ENCODE measurements at places on chromosomes 5 and 9.

DNA sequence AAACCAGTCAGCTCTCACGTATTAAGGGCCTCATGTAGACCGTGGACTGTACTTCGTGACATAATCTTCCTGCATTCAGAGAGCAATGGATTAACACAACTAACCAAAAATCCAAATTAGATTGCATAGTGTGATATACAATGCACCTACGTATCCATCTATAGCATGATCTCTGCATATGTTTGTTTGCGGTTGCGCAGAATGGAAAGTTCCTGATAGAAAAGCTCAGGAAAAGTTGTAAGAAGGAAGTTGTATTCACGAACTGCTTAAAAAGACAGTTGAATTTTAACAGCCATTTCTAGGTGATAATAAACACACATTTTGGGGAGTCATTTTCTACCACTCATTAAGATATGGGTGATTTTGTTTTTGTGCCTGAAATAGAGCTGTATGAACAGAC, 869.0 kb downstream of the TLE4 start:
- no peak for DNase-seq

DNA sequence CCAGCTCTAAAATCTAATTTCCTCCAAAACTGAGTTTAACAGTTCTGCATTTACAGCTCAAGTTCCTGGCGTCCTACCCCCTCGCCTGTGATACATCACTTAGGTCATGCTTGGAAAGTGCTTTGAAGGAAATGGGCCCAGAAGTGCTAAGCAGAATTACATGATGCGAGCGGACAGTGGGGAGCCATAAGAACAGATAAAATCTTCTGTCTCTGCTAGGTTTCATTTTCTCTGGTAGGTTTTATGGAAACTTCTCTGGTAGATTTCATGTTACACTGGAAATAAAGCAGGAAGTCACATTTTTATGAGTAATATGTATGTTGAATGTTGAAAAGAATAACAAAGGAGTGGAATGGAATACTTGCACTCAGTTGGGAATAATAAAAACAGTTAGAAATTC, 138.3 kb downstream of the ZDHHC21 start:
- DNase-seq, result no peak

GRCh38 chr5:76649140-76649539, 25.9 kb upstream of the F2RL2 start:
- DNase-seq, result no peak

- no peak for DNase-seq
Observed at GRCh38 chr5:35884191-35884769, 27.6 kb downstream of the IL7R start.

DNA sequence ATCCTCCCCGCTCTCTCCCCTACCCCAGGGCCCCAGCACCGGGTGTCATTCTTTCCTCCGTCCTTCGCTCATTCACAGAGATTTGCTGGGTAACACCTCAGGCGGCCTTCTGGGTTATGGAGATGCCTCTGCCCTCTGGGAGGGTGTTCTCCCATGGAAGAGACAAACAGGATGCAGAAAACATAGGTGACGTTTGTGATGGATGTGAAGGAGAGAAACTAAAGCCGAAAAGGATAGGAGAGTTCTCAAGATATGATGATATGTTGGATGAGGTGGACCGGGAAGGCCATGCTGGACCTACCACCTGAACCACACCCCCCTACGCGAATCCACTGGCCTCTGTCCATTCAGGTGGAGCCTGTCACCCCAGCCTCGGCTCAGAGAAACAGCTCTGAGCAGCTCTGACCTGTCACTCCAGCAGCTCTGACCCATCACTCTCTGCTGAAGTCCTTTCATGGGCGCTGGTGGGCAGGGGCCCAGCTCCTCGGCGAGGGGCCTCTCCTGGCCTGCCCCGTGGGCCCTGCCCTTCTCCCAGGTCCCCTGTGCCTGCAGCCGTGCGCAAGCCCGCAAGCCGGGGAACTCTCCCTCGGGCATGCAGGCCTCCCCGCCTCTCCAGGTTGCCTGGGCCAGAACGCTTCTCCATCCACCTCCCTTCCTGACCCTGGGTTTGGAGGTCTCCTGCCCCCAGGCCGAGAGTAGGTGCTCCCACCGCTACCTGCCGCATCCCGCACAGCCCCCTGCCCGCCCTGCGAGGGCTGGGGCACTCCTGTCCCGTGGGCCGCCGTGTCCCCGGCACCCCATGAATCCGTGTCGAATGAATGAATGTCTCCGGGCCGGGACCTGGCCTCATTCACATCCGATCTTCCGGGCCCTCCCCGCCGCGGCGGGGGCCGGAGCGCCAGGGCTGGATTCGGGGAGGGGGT, 717 bp upstream of the NCS1 start:
- no peak for DNase-seq

- no peak for DNase-seq
Observed at GRCh38 chr5:94670726-94671125, 52.3 kb downstream of the SLF1 start.

DNA sequence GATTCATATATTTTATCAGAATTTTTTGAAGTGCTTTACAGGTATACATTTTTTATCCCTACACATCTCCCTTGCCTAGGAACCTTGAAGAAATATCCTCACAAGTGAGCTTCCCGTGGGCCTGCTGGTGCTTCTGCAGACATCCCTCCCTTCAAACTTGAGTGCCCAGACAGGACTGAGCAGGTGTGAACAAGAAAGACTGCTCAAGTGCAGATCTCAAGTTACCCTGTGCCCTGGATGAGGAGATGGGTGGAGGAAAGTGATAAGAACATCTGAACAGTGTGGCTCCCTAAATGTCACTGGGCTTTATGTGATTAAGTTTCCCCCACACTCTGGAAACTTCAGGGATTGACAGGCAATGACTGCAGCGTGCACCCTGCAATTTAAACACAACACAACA, 209.8 kb downstream of the TLE1 start:
- DNase-seq, result no peak

- DNase-seq, result no peak
Observed at GRCh38 chr5:167128581-167128980, 1162.9 kb upstream of the WWC1 start.

GRCh38 chr9:14347406-14348122, 33.6 kb upstream of the NFIB start:
- no peak for DNase-seq

- DNase-seq, result no peak
Observed at GRCh38 chr5:10912435-10912834, 151.4 kb upstream of the DAP start.

DNA sequence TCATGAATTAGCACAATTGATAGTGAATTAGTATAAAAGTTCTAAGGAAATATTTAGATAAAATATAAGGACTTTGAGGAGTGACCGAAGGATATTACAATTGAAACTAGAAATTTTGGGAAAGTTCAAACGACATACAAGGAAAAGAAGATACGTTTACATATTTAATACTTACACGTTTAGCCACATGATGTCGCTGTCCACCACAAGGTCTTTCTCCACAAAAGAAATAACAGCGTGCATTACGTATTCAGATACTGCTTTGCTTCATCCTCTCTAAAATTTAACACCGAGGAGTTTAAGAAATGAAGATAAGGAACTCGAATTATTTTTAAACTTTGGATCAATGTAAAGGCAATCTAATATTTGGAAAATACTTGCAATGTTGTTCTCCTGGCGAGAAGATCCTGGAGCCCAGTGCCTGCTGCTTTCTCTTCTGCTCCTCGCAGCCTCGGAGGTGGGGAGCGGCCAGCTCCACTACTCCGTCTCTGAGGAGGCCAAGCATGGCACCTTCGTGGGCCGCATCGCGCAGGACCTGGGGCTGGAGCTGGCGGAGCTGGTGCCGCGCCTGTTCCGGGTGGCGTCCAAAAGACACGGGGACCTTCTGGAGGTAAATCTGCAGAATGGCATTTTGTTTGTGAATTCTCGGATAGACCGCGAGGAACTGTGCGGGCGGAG, at the start of gene PCDHA3:
Gene PCDHA3 (plus strand): TSS at position 242 of the 678 bp plus-strand sequence.
- no peak for DNase-seq

DNA sequence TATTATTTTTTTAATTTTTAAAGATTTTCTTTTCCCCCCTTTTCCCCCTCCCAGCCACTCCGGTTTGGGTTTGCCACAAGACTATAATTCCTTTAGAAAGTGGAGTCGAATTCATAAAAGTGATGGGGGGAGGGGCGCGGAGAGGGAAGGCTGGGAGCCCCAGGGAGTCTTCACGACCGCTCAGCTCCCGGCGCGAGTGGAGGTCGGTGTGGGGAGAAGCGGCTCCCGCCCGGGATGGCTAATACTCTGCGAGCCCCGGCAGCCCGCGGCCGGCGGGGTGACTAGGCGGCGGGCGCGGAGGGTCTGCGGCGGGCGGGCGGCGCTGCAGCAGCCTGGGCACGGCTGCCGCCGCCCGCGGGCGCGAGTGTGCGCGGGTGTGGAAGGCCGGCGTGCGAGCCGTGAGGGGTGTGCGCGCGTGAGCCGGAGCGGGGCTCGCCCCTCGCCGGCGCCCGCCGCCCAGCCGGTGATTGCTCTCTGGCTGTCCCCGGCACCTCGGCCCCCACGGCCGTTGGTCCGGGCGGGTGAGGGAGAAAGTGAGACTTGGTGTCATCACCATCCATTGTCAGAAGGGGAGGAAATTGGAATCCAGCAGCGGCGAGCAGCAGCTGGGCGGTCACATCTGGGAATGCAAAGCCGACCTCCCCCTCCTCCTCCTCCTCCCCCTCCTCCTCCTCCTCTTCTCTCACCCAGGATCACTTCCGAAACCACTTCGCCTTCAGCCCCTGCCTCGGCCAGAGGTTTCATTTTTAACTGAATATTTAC, at the start of gene PARP8:
Gene PARP8 (plus strand): TSS at position 377 of the 762 bp plus-strand sequence. CDS start 459 bp downstream, outside the sequence.
- peak; percentile 37 for DNase-seq

GRCh38 chr5:89303033-89303480, 420.1 kb upstream of the MEF2C start:
- no peak for DNase-seq

DNA sequence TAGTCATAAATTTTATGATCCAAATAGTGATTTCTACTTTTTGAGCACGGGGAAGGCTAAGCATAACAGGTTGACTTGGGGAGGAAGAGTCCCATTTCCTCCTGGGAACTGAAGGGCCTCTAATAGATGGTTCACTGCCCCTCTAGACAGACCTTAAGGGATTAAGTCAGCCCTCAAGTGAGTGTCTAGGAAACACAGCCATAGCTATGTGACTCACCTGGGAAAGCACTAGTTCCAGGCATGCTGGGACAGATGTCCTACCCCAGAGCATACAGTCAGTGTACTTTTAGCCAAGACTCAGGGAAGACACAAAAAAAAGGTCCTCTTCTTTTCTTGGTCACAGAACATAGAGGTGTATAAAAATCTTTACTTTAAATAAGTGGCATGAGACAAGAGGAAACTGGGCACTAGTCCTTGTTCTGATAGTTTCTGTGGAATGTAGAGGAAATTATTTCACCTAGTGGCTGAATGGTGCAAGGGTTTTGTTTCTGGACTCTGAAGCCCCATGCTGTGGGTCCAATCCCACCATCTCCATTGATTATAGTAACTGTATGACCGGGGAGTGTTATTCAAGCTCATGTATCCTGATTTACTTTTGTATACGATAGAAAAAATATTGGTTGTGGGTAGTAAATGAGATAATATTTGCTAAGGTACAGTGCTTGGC, 86.0 kb downstream of the NREP start:
- DNase-seq, result no peak

DNA sequence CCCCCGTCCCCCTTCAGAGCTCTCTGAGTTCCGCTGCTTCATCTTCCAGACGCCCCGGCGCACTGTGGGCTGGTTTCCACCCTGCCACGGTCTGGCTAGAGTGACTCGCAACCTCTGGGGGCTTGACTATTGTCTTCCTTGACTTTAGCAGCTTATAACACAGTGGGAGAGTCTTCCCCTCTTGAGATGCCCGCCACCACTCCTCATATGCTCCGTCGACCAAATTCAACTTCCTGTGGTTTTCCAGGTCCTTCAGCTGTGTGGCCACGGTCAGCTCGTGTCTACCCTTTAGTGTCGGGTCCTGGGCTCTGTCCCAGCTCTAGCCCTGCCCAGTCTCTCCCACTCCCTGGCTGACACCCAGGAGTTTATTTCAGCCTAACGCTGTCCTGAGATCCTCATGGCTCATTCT, 28.2 kb upstream of the NCS1 start:
- DNase-seq, result no peak

GRCh38 chr5:56478062-56478461, 244.9 kb upstream of the ANKRD55 start:
- DNase-seq, result no peak

GRCh38 chr5:103546858-103547257, 15.7 kb downstream of the NUDT12 start:
- no peak for DNase-seq

GRCh38 chr9:99814359-99814758, 7.3 kb upstream of the NR4A3 start:
- no peak for DNase-seq

GRCh38 chr5:98909363-98909762, 19.4 kb downstream of the CHD1 start:
- DNase-seq, result no peak

- no peak for DNase-seq
Observed at GRCh38 chr9:14320271-14321181, 6.6 kb upstream of the NFIB start.

GRCh38 chr5:33840927-33841547, 50.8 kb downstream of the ADAMTS12 start:
- no peak for DNase-seq

- no peak for DNase-seq
Observed at GRCh38 chr9:134889386-134890154, 9.0 kb downstream of the FCN2 start.

DNA sequence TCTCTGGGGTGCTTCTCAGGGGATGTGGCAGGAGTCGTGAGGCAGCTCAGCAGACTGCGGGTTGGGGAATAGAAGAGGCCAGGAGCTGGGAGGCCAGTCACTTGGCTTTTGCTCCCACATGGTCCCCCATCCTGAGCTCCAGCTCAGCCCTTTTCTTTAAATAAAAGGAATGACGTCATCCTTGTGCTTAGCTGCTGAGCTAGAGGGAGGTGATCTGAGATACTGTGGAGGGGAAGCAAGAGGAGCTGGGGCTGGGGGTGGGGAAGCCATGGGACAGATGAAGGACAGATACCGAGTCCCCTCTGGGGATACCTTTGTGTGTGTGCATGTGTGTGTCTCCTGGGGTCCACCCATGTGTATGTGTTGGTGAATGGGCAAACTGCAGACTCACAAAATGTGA, 89.0 kb upstream of the ARAP3 start:
- no peak for DNase-seq

DNA sequence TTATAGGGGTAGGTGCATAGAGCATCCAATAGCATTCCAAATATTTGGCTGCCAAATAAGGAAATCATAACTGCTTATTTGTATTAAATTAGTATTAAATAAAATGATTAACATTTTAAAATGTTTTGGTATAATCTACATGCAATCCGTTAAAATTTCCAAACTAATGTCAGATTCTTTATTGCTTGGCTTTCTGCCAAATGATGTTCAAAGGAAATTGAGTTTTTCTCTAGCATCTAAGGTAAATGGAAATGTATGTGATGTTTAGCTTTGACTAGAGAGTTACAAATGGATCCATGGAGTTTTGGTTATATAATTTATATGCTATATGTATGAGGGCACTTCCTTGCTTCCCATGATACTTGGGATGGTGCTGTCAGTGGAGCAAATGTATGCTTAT, 121.7 kb downstream of the ZCCHC7 start:
- DNase-seq, result no peak

DNA sequence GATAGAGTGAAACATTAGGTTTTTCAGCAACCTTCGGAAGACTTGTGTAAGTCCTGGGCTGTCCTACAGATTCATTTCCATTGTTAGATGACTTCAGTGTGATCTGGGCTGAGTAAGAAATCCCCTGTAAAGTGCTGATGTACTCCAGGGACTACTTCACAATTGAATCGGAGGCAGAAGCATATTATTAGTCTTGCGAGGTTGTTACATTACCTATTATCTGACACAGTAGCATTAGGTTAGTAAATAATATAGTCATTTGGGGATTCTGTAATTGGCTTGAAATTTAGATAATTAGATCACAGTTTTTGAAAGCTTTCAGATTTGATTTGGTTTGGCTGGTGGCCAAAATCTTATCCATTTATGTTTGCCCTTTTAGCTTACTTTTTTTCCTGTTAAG, 62.4 kb downstream of the DMRT1 start:
- DNase-seq, result no peak

Measured in activated CD4-positive, alpha-beta T cell treated with anti-CD3 and anti-CD28 coated beads, Interleukin-2, amount 50 U/mL, for 1 hour (primary cell).